ENCODE measurements at places on chromosomes 1 and 21. TPM values are rescaled to one million over a fixed set of nuclear protein-coding genes. Genes with fewer than 3 reads are reported as not detected.

DNA sequence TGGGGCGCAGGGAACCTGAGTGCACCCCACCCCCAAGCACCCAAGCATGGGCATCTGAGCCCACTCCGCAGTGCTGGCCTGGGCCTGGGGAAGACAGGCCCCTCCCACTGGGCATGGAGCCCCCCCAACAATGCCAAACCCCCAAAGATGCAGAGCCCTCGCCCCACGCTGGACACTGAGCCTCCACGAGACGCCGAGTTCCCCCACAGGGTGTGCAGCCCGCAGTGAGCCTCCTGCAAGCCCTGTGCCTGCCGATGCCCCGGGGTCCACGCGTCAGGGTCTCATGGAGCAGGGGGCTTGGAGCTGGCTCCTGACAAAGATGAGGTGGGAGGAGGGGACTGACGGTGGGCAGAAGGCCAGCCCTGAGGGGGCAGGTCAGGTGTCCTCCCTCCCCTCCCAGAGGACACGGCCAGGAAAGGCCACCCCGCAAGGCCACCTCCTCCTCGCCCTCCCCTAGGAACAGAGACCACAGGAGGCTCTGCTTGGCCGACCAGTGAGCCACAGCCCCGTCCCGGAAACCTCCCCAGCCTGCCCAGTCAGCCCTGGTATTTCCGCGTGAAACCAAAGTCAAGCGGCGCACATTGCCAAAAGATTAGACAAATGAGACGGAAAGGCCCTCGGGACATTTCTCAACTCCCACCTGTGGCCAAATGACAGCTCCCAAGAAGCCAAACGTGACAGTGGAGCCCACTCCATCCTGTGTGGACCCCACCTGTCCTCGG is 33.4 kb downstream of the MEGF6 start:
- no peaks in the 10 kb centered on the region for H3K36me3 ChIP-seq
- DNase-seq, result no peak
- H3K4me1 ChIP-seq, result peaks cover 4% of the 10 kb centered on the region
- H3K27me3 ChIP-seq, result no peaks in the 10 kb centered on the region
- H3K4me3 ChIP-seq, result no peak overlapping the region

GRCh38 chr1:214380986-214381695 is 100.2 kb downstream of the SMYD2 start:
- peaks cover 19% of the 10 kb centered on the region for H3K36me3 ChIP-seq
- no peak for DNase-seq
- no peaks in the 10 kb centered on the region for H3K27me3 ChIP-seq
- no peaks in the 10 kb centered on the region for H3K4me1 ChIP-seq

DNA sequence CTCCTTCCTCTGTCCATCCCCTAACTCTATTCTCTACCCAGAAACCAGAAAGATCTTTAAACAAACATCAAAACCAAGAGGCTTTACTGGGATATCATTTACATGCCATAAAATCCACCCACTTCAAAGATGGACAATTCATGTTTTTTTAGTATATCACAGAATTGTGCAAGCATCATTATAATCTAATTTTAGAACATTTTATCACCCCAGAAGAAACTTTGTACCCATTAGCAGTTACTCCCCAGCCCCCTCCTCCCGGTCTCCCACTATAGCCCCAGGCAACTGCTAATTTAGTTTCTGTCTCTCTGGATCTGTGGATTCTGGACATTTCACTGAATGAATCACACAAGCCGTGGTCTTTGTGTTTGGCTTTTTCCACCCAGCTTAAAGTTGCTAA is 4.8 kb upstream of the SELENON start:
- no peaks in the 10 kb centered on the region for H3K27me3 ChIP-seq
- peaks cover 2% of the 10 kb centered on the region for H3K36me3 ChIP-seq
- H3K4me1 ChIP-seq, result peaks cover 79% of the 10 kb centered on the region
- no peak for DNase-seq

DNA sequence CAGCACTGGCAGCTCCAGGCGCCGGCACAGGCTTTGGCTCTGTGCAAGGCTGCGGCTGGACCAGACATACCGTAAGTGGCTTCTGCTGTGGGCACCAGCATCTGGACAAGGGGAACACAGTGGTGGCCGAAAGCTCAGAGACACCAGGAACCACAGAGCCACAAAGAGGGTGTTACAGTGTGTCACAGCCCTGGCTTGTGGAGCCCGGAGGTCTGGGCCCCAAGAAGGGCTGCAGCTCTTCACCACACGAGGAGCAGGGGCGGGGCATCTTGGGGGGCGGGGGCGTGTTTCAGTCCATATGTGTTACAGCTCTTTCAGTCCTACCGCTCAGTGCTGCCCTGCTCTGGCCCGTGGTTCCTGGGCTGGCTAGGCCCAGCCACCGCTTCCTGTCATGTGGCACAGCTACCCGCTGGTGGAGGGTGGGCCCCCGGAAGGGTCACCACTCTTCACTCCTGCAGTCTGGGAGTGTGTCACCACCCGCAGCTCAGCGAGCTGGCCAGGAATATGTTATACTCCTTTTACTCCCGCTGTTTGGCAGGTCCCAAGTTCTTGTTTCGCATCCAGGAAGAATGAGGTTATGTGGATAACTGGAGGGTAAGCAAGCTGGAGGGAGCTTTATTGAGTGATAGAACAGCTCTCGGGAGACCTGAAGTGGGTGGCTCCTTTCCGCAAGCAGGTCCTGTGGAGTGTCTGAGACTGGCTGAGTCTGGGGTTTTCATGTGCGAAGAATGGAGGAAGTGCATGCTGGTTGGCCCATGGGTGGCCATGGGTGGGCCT is 3.3 kb upstream of the LSM10 start:
- no peaks in the 10 kb centered on the region for H3K27me3 ChIP-seq
- peak; percentile 66 for DNase-seq
- peaks cover 35% of the 10 kb centered on the region for H3K4me1 ChIP-seq
- H3K27ac ChIP-seq, result peak overlapping the region; percentile 98
- H3K4me3 ChIP-seq, result peak overlapping the region; percentile 96
- no peaks in the 10 kb centered on the region for H3K36me3 ChIP-seq

DNA sequence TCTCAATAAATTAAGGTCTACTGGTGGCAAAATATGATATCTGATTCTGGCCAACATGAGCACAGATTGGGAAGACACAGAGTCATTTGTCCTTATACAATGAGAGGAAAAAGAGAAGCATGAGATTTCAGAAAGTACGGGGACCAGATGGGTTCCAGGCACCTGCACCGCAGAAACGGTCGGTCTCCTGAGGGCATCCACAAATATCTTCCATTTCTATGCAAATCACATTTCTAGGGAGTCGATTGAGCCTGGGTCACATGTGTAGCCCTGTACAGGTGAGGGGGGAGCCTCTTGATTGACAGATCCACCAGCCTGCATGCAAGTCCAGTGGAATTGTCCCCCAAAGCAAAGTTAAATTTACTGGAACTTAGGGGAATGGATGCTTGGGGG is 415.6 kb downstream of the NPHP4 start:
- H3K27ac ChIP-seq, result no peak overlapping the region
- no peak for DNase-seq
- H3K4me1 ChIP-seq, result no peaks in the 10 kb centered on the region
- no peak overlapping the region for H3K4me3 ChIP-seq

- no peak overlapping the region for H3K4me3 ChIP-seq
- H3K36me3 ChIP-seq, result no peaks in the 10 kb centered on the region
- H3K4me1 ChIP-seq, result no peaks in the 10 kb centered on the region
- H3K27me3 ChIP-seq, result peaks cover 22% of the 10 kb centered on the region
Observed at GRCh38 chr1:247487057-247487456, 29.2 kb upstream of the OR2B11 start.

GRCh38 chr1:17319561-17320350 is 11.8 kb downstream of the PADI4 start:
- H3K36me3 ChIP-seq, result no peaks in the 10 kb centered on the region
- H3K27me3 ChIP-seq, result peaks cover 29% of the 10 kb centered on the region
- no peak for DNase-seq

Gene TTLL7
- total RNA-seq, result 13.5 TPM
